Hepatocyte (in vitro differentiated cells): ENCODE measurements at places on chromosomes 4 and X. TPM values are rescaled to one million over a fixed set of nuclear protein-coding genes. Genes with fewer than 3 reads are reported as not detected.

The MAGEA2 gene
- 0.28 and 0.93 TPM in 2 replicates for total RNA-seq

The SSX3 gene
- total RNA-seq = not detected in 2 replicates

The RIBC1 gene
- 0.24 and 1.1 TPM in 2 replicates for total RNA-seq

The MAGIX gene
- 5.0 and 6.5 TPM in 2 replicates for total RNA-seq

The CPLX1 gene
- 0.16 and 0.30 TPM in 2 replicates for total RNA-seq

The TCEAL6 gene
- total RNA-seq = not detected in 2 replicates

The PCDH18 gene
- 70.9 and 73.4 TPM in 2 replicates for total RNA-seq

The UCHL1 gene
- 156 and 158 TPM in 2 replicates for total RNA-seq

DNA sequence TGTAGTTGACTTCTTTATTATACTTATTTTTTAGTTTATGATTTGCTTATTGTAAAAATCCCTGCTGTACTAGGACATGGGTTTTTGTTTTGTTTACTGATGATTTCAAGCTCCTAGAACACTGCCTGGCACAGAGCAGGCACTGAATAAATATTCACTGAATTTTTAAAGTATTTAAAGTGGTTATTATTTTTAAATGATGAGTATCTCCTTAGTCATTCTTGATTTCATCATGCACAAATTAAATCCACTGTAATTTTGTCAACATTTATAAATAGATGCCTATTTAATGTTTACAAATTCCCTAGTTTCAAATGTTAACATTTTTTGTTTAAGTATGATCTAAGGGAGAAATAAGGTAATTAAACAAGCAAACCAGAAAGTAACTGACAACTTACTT is 367.9 kb upstream of the SLIT2 start:
- H3K4me3 ChIP-seq = no peak overlapping the region
- no peak overlapping the region for H3K27ac ChIP-seq
- H3K27me3 ChIP-seq = no peaks in the 10 kb centered on the region
- H3K36me3 ChIP-seq = no peaks in the 10 kb centered on the region
- peaks cover 11% of the 10 kb centered on the region for H3K4me1 ChIP-seq
- DNase-seq = no peak

- peaks cover 7% of the 10 kb centered on the region for H3K27me3 ChIP-seq
- DNase-seq = no peak
- no peak overlapping the region for H3K4me3 ChIP-seq
- H3K27ac ChIP-seq = no peak overlapping the region
- H3K4me1 ChIP-seq = no peaks in the 10 kb centered on the region
Observed at GRCh38 chr4:6338951-6339817, 69.5 kb downstream of the WFS1 start.

DNA sequence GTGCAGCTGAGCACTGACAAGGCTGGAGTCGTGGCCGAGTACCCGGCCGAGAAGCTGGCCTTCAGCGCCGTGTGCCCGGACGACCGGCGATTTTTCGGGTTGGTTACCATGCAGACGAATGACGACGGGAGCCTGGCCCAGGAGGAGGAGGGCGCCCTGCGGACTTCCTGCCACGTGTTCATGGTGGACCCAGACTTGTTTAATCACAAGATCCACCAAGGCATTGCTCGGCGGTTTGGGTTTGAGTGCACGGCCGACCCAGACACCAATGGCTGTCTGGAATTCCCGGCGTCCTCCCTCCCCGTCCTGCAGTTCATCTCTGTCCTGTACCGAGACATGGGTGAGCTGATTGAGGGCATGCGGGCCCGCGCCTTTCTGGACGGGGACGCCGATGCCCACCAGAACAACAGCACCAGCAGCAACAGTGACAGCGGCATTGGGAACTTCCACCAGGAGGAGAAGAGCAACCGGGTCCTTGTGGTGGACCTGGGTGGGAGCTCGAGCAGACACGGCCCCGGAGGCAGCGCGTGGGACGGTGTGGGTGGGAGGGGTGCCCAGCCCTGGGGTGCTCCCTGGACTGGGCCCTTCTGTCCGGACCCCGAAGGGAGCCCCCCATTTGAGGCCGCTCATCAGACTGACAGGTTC is 24.3 kb downstream of the RGS12 start:
- no peaks in the 10 kb centered on the region for H3K27me3 ChIP-seq
- no peaks in the 10 kb centered on the region for H3K36me3 ChIP-seq
- peaks cover 25% of the 10 kb centered on the region for H3K4me1 ChIP-seq
- no peak overlapping the region for H3K27ac ChIP-seq
- no peak for DNase-seq

GRCh38 chr4:10285028-10285427 is 168.4 kb upstream of the WDR1 start:
- no peak overlapping the region for H3K4me3 ChIP-seq
- no peak for DNase-seq
- H3K4me1 ChIP-seq = no peaks in the 10 kb centered on the region
- H3K27me3 ChIP-seq = no peaks in the 10 kb centered on the region
- no peak overlapping the region for H3K27ac ChIP-seq

DNA sequence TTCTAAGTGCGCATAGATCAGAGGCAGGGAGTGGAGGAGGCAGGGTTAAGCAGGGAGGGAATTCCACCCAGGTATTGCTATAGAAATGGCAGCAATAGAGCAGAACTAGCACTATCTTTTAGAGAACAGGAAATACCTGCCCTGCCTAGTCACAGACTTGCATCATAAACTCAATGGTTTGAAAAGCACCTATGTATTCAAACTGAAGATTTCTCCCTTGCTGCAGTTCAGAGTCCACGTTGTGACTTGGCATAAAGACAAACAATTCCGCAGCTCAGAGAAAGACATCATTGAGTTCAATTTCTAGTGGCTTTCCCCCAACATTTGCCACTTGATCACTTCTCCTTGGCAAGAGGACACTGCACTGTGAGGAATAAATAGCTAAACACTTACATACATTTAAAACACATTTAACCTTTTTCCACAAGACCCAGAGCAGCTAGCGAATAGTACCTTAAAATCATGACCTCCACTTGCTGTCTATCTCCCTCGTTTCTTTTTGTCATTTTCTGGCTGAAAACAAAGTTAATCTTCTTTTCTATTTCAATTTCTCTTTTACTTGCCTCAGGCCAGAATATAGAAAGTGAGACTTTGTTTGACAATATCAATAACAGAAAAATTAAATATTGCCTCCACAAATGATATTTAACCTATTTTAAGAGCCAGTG is 42.4 kb downstream of the SLC7A11 start:
- peak; percentile 81 for DNase-seq
- no peaks in the 10 kb centered on the region for H3K36me3 ChIP-seq
- no peaks in the 10 kb centered on the region for H3K27me3 ChIP-seq

- H3K36me3 ChIP-seq = no peaks in the 10 kb centered on the region
- DNase-seq = peak; percentile 9
- H3K4me1 ChIP-seq = no peaks in the 10 kb centered on the region
- no peaks in the 10 kb centered on the region for H3K27me3 ChIP-seq
Observed at GRCh38 chr4:2296631-2297601, 35.0 kb upstream of the MXD4 start.

DNA sequence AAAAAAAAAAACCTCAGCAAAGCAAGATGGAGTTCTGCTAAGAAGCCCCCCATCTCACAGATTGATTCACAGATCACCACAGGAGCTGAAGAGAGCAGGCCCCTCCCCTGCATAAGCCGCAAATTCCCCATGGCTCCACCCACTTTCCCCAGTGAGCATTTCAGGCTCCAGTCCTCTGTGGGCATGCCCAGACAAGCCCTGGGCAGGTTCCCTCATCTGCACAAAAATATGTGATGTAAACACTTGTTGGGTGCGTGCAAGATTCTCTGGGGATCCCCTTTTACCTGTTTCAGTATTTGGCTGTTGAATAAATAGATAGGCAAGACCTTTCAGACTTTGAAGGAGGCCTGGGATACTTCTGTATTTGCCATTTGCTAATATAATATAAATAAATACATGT is 514.3 kb downstream of the PCDH7 start:
- peak; percentile 38 for DNase-seq
- H3K27me3 ChIP-seq = no peaks in the 10 kb centered on the region
- H3K4me1 ChIP-seq = peaks cover 3% of the 10 kb centered on the region
- no peak overlapping the region for H3K4me3 ChIP-seq

DNA sequence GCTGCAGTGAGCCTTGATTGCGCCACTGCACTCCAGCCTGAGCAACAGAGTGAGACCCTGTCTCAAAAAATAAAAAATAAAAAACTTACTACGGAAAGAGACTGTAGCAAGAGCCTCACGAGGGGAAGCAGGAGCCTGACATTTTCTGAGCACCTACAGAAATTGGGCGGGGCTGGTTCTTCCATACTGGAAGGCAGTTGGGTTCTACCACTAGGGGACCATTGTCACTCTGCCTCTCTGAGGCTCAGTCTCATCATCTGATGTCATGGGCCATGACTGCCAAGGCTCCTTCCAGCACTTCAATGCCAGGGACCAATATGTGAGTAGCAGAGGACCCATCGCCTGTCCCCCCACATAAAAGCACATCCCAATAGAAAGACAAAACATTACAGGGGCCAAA is 8.2 kb downstream of the SH3KBP1 start:
- no peaks in the 10 kb centered on the region for H3K36me3 ChIP-seq
- no peak for DNase-seq
- no peak overlapping the region for H3K27ac ChIP-seq

GRCh38 chrX:72110876-72111708 is 20.6 kb downstream of the RTL5 start:
- H3K4me3 ChIP-seq = no peak overlapping the region
- no peaks in the 10 kb centered on the region for H3K4me1 ChIP-seq
- no peak overlapping the region for H3K27ac ChIP-seq
- H3K36me3 ChIP-seq = no peaks in the 10 kb centered on the region
- DNase-seq = no peak
- H3K27me3 ChIP-seq = no peaks in the 10 kb centered on the region

- H3K27ac ChIP-seq = no peak overlapping the region
- H3K36me3 ChIP-seq = no peaks in the 10 kb centered on the region
- peaks cover 12% of the 10 kb centered on the region for H3K4me1 ChIP-seq
- H3K4me3 ChIP-seq = no peak overlapping the region
- H3K27me3 ChIP-seq = no peaks in the 10 kb centered on the region
Observed at GRCh38 chr4:11805842-11806241, 377.1 kb upstream of the HS3ST1 start.

- no peaks in the 10 kb centered on the region for H3K36me3 ChIP-seq
- no peaks in the 10 kb centered on the region for H3K27me3 ChIP-seq
- no peak overlapping the region for H3K4me3 ChIP-seq
- DNase-seq = no peak
Observed at GRCh38 chr4:25632135-25632534, 23.5 kb upstream of the SLC34A2 start.

GRCh38 chr4:154577324-154577723 is 13.2 kb downstream of the FGA start:
- no peaks in the 10 kb centered on the region for H3K4me1 ChIP-seq
- no peak overlapping the region for H3K4me3 ChIP-seq
- no peaks in the 10 kb centered on the region for H3K36me3 ChIP-seq
- H3K27ac ChIP-seq = no peak overlapping the region
- DNase-seq = no peak

DNA sequence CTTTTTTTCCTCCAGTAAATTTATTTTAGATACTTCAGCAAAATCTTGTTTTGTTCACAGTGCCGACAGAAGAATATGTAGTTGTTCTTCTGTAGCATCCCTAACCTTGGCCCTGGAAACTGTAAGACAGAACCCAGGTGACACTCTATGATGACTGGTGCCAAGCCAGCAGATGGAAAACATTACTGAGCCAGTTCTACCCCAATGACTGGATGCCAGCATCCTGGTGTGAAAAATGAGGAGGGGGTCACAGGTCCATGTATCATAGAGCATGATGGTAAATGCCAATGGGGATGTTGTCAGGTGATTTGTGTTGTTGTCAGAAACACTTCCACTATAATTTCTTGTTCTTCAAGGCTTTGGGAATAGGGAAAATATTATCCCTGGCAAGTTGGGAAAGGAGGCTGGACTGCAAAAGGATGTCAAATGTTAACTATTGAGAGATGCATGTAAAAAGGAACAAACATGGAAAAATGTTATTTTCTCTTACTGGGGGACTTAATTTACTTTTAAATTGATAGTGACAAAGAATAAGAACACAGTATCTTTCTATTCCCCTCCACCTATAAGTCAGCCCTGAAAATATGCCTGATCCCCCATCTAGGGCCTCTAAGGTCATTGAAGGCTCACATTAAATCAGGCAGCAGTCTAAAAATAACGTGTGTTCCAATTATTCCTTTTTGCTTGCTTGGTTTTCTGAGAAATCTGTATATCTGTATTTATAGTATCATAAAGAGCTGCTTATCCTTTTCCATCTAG is 159.8 kb downstream of the RASL11B start:
- H3K4me1 ChIP-seq = peaks cover 10% of the 10 kb centered on the region
- H3K36me3 ChIP-seq = no peaks in the 10 kb centered on the region
- H3K27me3 ChIP-seq = no peaks in the 10 kb centered on the region

GRCh38 chr4:54228961-54229501 is at the start of gene PDGFRA:
Gene PDGFRA, plus strand, starts transcription at chr4:54229293. Its CDS starts 29,476 bp downstream, at chr4:54258769.
- H3K36me3 ChIP-seq = no peaks in the 10 kb centered on the region
- H3K27me3 ChIP-seq = peaks cover 51% of the 10 kb centered on the region
- H3K4me3 ChIP-seq = peak within 1 kb of the TSS; percentile 94
- peaks cover 19% of the 10 kb centered on the region for H3K4me1 ChIP-seq
- H3K27ac ChIP-seq = peak within 1 kb of the TSS; percentile 96
- DNase-seq = peak; percentile 85
